Karpas-422 (cell line): ENCODE measurements at places on chromosomes 2 and 18.

DNA sequence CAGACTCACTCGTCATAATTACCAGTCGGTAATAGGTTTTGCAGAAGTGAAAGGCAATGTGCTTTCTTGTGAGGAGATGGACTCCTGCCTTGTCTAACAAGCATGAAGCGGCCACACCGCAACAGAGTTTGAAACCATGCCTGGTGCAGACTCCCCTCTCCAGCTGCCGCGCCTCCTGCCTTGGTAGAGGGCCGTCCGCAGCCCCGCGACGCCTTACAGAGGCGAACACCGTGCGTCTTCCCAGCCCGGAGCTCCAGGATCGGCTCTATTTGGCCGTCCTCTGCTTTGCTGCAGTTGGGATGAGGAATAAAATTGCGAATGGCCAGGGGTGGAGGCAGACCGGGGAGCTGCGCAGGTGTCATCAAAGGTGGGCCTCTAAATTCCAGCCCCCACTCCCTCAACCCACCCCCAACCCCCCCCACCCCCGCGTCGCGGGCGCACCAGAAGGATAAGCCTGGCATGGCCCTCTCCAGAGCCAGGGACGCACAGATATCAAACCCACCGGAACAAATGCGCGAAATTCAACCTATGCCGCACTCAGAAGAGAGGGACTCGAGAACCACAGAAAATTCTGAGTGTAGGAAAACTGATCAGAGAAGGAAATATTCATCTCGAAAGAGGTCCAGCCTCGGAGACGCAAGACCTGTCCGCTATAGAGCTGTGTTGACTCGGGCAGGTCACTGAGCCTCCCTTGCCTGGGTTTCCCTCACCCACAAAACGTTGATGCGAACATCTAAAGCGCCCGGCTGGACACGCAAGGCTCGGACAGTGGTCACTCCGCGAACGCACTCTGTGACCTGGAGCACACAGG, 1.1 kb downstream of the TRABD2A start:
- no peak for DNase-seq

GRCh38 chr2:41489638-41490037, 558.2 kb upstream of the PKDCC start:
- no peak for DNase-seq

DNA sequence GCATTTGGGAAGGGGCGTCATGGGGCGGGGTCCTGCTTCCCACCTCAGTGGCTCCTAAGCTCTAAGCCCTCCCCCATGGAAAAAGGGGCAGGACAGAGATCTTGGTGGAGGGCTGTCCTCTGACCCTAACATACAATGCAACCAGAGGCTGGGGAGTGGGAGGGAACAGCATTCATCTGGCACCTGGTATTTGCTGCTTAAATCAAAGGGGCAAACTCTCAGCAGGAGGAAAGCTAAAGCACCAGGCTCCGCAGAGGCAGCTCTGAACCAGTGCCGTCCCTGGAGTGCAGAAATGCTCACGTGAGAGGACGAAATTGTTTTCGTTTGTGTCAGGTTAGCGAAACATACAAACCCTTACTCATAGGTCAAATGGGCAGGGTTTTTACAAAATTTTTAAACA, 92.7 kb upstream of the PXDN start:
- no peak for DNase-seq

DNA sequence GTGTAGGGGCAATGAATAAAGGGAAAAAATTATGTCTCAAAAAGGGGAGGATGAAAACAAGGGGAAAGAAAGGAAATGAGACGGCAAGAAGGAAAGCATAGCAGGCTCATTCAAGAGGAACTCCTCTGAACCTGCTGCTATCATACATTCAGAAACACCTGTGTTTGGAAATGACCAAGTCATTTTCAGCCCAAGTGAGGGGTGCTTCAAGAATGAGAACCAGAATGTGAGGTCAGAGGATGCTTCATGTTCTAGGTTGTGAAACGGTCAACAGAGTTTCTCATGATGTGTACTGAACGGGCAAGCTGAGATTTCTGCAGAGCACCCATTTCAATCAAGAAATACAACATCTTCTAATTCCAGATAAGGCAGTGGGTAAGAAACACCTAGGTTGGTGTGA, 1367.2 kb upstream of the CELF4 start:
- no peak for DNase-seq

- no peak for DNase-seq
Measured at GRCh38 chr2:150485114-150485870, 2.2 kb downstream of the RND3 start.

DNA sequence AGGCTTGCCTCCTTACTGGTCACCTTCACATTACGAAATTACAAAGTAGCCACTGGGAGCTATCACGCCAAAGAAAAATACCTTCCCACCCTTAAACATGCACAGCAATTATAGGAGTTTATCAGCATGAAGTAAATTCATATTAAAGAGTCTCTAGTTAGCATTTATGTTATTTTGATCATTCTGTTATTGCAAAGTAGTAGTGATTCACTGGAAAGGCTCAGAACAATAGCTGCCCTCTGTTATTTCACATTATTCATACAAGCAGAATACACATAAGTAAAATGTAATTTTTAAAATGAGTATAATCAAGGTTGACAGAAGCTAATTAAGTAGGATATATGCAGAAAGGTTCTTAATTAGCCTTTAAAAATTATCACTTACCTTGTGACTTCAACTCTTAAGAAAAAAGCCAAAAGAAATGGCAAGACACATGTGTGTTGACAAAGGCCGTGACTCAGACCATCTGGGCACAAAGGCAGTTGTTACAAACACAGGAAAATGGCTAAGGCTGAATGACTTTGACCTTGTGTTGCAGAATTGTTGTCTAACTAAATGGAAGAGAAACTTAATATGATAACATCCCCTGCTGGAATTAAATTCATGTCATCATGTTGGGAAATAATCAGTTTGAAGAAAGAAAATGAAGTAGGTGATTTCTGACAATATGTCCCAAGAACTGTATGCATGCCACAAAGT, 108.3 kb downstream of the ARL6IP6 start:
- DNase-seq, result no peak
